ENCODE measurements at places on chromosomes 2 and 18.

GRCh38 chr2:68189991-68190784 is 32.5 kb downstream of the PNO1 start:
- no peak for DNase-seq

DNA sequence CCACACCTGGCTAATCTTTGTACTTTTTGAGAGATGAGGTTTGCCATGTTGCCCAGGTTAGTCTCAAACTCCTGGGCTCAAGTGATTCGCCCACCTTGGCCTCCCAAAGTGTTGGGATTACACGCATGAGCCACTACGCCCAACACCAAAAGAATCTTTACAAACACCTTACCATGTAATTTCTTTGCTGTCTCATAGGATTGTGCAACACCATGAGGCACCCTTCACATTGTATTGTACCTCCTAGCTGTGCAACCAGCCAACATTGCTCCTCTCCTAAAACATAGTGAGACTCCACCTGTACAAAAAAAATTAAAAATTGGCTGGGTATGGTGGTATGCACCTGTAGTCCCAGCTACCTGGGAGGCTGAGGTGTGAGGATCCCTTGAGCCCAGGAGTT is 3.1 kb upstream of the MFSD6 start:
- no peak for DNase-seq

DNA sequence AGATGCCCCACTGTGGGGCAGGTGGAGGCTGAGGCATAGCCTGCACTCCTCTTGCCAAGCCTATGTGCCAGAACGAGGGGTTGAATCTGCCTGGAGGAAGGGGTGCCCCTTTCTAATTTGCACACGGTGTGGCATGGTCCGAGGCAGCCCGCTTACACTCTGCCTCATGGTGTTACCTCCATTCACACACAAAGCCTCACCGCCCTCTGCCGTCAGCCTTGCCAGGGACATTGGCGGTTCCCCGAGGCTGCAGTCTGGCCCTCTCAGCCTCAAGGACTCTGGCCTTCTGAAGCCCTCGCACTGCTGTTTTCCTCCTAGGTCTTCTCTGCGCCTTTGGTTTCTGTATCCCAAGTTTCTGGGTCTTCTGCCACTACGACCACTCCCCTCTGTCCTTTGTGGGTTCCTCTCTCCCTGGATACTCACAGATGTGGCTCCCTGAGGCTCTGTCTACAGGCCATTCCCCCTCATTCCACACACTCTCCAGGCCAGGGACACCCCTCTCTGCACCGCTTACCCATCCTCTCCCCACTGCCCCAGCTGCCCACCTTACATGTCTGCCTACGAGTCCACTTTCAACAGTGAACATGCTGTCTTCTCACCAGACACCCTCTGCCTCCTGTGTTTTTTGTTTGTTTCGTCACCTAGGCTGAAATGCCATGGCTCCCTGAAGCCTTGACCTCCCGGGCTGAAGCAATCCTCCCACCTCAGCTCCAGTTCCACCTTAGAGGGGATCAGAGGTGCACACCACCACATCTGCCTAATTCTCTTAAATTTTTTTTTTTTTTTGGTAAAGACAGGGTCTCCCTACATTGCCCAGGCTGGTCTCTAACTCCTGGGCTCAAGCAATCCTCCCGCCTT is 7.9 kb upstream of the ASPRV1 start:
- no peak for DNase-seq

GRCh38 chr2:210577263-210578071 is 21.1 kb downstream of the CPS1 start:
- peak; percentile 58 for DNase-seq

Data from Kasumi-1 (cell line).